ENCODE measurements at places on chromosomes 3 and 15. TPM values are rescaled to one million over a fixed set of nuclear protein-coding genes. Genes with fewer than 3 reads are reported as not detected.

DNA sequence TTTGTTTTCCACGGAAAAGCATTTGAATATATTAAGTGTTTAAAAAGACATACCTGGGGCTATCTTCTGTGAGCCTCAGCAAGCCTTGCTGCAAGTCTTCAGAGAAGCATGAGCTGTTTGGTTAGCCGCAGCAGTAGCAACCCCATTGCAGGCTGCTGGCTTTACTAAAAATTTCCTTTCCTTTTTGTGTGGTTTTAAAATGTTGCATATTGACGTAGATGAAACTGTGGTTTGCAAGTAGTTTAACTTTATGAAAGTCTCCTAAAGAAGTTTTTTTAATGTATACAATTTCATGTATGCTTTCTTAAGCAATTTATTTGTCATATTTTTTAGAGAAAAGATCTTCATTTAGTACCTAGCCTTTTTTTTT is at the start of gene GPR171:
TSS of gene GPR171 (minus strand) at position 166 of the 370 bp plus-strand sequence. CDS start 3,830 bp downstream, outside the sequence.
- DNase-seq: no peak

- DNase-seq: no peak
Observed at GRCh38 chr15:100099976-100100375, 241.8 kb downstream of the ADAMTS17 start.

- no peak for DNase-seq
Observed at GRCh38 chr15:84973492-84974460, 7.9 kb upstream of the PDE8A start.

GRCh38 chr3:108342837-108343486 is 46.6 kb downstream of the HHLA2 start:
- peak; percentile 4 for DNase-seq

DNA sequence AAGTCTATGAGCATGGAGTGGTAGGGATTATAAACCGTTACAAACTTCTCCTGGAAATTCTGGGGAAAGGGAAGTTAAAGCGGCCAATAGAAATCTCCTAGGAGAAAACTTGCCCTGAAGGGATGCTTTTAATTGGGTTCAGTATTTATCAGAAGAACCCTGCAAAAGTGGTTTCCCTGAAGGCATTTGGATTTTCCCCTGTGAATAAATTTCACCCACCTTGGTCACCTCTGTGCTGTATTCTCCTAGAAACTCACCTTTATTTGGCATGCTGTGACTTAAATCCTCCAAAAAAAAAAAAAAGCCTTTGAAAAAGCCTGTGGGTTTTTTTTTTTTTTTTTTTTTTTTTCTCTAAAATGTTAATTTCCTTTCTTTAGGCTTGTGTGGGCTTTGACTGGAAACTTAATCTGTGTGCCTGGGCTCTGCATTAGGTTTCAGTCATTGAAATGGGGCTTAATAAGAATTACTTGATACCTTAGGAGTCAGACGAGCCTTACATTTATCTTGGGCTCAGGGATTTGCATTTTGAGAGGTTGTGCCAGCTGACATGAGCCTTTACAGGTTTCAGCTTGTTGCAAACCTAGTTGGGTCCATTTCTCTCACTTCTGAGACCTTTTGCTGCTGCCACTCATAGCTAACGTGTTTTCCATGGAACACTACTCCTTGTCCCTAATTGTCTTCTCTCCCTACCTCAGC is 22.0 kb downstream of the TGFBR2 start:
- DNase-seq: no peak

The C3orf52 gene
- 9.8 TPM for total RNA-seq

The IRAK2 gene
- total RNA-seq: 3.0 TPM
